Fibroblast of lung (primary cell): ENCODE measurements at places on chromosomes 1 and 21. TPM values are rescaled to one million over a fixed set of nuclear protein-coding genes. Genes with fewer than 3 reads are reported as not detected.

DNA sequence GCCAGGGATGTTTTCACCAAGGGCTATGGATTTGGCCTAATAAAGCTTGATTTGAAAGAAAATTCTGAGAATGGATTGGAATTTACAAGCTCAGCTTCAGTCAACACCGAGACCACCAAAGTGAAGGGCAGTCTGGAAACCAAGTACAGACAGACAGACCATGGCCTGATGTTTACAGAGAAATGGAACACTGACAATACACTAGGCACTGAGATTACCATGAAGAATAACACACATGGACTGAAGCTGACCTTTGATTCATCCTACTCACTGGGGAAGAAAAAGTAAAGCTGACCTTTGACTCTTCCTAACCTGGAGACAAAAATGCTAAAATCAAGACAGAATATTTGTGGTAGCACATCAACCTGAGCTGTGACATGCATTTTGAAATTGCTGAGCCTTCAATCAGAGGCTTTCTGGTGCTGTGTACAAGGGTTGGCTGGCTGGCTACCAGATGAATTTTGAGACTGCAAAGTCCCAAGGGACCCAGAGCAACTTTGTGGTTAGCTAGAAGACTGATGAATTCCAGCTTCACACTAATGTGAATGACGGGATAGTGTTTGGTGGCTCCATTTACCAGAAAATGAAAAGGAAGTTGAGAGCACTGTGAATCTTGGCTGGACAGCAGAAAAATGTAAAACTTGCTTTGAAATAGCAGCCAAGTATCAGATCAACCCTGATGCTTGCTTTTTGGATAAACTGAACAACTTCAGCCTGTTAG is 190.4 kb upstream of the KCTD3 start:
- DNase-seq, result peak; percentile 79

- no peak for DNase-seq
Observed at GRCh38 chr21:43295066-43295958, 126.5 kb downstream of the CRYAA start.

DNA sequence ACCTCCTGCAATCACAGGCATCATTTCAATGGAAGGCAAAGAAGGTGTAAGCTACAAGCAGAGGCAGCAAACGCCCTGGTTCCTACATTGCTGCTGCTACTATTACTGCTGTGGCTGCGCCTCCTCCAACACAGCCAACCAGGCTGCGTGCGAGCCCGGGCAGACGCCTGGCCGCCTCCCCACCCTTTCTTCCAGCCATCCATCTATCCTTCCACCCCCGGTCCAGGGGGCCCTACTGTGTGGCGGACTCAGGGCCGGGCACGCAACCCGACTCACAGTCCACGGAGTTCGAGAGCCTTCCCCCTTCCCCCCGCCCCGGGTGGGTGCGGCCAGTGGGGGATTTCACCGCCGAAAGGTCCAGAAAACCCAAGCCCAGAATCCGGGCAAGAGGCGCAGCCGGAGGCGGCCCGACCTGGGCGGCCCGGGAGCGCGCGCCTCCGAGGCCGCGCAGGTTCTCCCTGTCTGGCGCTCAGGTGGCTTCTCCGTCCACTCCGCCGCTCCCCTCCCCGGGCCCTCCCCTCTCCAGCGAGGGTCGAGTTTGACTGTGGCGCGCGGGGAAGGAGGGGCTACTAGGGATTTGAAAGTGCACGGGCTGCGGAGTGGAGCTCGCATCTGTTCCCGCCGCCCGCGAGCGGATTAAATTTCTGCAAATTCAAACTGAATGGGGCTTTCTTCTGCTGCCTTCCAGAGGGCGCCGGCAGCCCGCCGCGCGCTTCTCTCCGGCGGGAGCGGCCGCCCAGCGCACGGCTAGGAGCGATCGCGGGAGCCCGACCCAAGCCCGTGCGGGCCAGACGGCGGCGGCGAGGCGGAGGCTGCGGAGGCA is at the start of gene HUNK:
TSS of gene HUNK (plus strand) at position 569 of the 823 bp plus-strand sequence. CDS start 655 bp downstream, outside the sequence.
- DNase-seq, result peak; percentile 39

DNA sequence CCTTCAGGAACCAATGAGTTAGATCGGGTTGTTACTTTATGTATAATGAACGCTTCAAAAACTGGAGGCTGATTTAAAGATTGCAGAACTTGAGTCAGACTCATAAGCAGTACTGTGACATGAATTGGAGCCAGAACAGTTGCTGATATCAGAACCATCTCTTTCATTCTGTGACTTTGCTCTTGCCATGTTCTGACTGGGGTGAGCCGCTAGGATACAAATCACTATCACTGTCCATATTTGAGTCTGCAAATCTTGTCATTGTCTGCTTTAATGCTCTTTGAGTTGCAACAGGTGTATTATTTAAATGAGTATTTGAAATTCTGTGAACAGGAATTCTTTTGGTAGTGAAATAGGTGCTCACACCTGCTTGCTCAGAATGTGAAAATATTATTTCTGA is 52.5 kb downstream of the LRIG2 start:
- no peak for DNase-seq

DNA sequence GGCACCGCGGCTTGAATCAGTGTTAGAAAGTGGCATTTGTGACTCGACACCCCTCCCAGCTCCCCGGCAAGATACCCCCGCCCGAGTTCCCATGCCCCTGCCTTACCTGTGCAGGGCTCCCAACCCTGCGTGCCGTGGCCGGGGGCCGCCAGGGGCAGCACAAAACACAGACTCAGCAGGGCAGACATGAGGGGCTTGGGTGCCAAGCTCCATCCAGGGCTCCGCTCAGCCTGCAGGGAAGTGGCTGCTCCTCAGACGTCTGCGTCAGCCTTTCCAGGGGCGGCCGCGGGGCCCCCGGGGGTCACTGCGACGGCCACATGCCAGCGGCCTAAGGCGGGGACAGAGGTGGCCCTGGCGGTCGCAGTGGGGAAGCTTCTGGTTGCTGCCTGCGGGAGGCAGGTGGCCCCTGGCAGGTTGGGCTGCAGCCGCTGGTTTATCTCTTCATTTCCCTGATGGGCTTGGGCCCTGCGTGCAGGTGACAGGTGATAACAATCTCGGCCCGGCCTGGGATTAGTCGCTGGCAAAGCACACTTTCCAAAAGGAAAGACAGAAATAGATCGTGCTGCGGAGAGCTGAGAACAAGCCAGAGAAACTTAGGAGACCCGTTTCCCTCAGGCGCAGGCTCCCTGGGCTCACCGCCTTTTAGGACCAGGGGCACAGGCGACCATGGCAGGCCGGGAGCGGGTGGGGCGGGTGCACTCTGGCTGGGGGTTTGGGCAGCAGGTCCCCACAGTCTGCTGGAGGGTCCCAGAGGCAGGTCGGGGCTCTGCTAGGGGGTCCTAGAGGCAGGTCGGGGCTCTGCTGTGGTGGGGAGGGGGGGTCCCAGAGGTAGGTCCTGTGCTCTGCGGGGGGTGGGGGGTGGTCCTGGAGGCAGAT is at the start of gene TSPEAR:
TSS of gene TSPEAR (minus strand) at position 246 of the 876 bp plus-strand sequence. CDS start at position 188, 58 bp downstream.
- DNase-seq, result no peak

GRCh38 chr1:11568687-11569086 is 85.5 kb downstream of the FBXO2 start:
- DNase-seq, result no peak

DNA sequence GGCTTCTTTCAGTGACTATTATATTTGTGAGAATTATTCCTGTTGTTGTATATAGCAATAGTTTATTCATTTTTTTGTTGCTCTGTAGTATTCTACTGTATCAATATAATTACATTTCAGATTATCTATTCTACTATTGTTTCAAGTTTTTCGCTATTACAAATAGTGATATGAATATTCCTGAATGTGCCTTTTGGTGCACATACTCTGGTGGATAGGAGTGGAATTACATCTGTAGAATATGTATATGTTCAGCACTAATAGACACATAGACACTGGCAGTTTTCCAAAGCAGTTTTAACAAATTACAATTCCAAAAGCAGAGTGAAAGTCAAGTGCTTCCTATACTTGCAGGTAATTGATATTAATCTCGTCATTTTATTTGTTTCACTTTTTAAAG is 696.2 kb upstream of the PRMT6 start:
- no peak for DNase-seq

DNA sequence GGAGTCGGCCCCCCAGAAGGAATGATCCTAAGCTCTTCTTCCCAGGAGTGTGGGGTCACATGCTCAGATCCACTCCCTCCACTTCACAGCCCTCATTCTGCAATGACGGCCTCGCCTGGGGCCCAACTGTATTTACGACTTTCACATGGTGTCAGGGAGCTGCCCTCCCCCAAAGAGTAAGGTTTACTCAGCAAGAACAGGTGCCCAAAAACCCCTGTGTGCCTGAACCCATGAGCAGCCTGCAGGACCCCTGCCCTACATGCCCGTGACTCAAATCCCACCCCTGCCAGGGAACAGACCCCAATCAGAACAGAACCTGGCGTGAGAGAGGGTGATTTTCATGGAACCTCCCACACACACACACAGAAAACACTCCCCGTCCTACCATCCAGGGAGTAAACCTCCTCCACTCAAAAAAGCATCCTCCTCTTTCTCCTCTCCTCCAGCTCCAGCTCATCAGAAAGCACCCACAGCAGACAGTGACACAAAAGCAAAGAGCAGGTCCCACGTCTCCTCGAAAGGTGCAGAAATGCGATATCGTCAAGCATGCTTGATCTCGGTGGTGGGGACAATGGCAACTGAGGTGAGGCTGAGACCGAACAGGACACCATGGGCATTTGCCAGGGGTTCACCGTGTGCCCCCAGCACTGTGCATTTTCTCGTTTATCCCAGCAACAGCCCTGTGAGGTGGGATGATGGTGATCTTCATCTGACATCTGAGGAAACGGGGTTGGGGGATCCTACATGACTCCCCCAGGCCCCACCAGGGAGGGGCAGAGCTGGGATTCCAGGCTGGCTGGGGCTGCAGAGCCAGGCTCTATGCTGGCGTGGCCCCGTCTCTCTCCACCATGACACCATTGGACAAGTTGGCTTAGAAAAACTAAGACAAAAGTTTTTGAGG is 397.9 kb downstream of the NPHP4 start:
- no peak for DNase-seq

DNA sequence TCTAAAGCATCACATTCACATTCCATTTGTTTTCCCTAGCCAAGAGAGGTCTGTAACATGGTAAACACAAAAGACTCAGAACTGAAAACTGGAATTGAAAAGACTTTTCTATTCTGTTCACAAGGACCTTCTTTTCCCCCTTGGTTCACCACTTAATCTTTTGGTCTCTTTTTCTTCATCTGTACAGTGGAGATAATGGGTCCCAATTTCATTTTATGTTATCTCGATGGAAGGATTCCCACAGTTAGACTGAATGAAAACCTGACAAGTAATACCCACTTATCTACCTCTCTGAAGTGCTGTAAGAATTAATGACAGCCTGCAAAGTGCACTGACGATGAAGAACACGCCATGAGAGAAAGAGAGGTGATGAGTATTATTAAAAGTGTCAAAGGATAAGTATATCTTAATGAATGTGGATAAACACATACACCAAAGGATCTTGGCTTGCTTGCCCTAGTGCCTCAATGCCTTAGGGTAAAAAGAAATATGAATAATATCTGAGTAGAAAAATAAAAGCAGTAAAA is 71.5 kb downstream of the CYYR1 start:
- no peak for DNase-seq

Gene UBE2G2
- polyA plus RNA-seq, result 49.7 and 63.6 TPM in 2 replicates

Gene CFAP45
- polyA plus RNA-seq, result 1.1 and 1.2 TPM in 2 replicates

DNA sequence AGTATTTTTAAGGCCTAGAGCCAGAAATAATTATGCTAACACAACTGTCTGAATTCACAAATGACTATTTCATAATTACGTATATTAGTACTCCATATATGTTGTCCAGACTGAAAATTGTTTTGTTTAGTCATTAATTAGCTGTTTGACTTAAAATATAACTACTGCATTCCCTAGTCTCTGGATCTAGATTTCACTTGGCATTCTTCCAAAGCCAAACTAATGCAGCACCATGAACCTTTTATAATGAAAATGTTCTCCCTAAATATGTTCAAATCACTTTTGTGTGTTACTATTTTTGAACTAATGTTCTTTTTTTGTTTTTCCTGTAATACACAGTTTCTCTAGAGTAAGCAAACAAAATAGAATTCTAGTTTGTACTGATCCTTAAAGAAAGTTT is 46.1 kb downstream of the CAMTA1 start:
- no peak for DNase-seq

DNA sequence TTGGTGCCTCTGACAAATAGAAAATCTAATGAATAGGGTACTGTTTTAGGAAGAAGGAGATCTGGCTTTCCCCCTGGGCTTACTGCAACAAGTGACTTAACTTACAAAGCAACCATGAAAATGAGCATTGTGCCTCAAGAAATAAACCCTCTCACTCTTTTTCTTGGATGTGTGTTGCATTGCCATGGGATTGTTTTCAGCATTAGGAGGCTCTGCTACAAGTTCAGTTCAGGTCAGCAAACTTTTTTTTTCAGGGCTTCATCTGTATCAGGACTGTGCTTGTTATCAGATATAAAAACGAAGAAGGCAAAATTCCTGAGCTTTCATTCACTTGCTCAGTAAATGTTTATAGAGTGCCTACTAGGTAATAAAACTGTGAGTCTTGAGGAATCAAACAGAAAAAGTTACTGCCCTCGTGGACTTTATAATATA is 37.8 kb upstream of the DOCK7 start:
- DNase-seq, result peak; percentile 30

Gene ASCL5
- not detected in 2 replicates for polyA plus RNA-seq

DNA sequence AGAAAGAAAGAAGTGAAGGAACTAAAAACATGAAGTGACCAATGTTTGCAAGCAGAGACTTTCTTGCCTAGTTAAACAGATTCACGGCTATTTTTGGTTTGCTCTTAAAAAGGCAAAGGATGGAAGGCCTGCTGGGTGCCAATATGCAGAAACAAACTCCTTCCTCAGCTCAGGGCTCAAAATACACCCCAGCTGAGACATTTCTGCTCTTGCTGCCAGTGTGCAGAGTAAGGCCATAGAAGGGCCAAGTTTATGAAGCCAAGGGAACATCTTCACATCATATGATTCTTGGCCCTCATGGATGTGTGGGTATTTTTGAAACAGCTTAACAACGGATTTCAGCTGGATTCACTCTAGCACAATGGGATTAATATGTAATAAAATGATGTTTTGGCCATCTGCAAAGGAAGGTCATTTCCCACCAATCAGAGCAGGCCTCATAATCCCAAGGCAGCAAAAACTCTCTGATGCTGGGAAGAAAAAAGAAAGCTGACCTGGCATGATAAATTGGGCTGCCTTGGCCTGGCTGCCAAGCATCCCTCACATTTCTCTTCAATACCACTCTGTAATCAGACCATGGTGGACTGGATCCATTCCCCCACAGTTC is 70.7 kb downstream of the CAPZB start:
- DNase-seq, result no peak

Gene TRIM67
- polyA plus RNA-seq, result 0.02 TPM in 2 replicates

GRCh38 chr1:204287466-204287891 is 72.2 kb downstream of the PLEKHA6 start:
- no peak for DNase-seq

Gene FCMR
- 1.5 and 4.3 TPM in 2 replicates for polyA plus RNA-seq
